ENCODE measurements at places on chromosomes 4 and X. TPM values are rescaled to one million over a fixed set of nuclear protein-coding genes. Genes with fewer than 3 reads are reported as not detected.

The MAOA gene
- total RNA-seq = 236 TPM

The STK32B gene
- total RNA-seq = 0.36 TPM

The USP27X gene
- total RNA-seq = 2.4 TPM

The SLC26A1 gene
- total RNA-seq = not detected

The FIP1L1 gene
- 43.9 TPM for total RNA-seq

The GLRA2 gene
- total RNA-seq = not detected

The PDE5A gene
- 11.6 TPM for total RNA-seq

The BMX gene
- total RNA-seq = 2.9 TPM

The BOD1L1 gene
- 15.5 TPM for total RNA-seq

The BCOR gene
- total RNA-seq = 19.9 TPM

The PLK4 gene
- 2.4 TPM for total RNA-seq
